ENCODE measurements at places on chromosomes 1 and 21.

DNA sequence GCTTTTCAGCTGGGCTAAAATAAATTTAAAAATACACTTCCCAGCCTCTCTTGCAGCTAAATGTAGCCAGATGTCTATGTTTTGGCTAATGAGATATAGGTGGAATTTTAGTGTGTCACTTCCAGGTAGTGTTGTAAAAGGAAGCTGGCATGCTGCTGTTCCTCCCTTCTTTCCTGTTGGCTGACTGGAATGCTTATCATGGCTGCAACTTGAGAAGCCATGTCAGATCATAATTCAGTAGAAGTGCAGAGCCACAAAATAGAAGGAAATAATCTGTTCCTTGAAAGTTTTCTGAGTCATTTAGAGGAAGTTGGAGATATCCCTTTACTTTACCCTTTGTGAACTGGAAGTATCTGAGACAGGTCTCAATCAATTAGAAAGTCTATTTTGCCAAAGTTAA lies 10.9 kb upstream of the RBM15 start:
- no peak for DNase-seq

DNA sequence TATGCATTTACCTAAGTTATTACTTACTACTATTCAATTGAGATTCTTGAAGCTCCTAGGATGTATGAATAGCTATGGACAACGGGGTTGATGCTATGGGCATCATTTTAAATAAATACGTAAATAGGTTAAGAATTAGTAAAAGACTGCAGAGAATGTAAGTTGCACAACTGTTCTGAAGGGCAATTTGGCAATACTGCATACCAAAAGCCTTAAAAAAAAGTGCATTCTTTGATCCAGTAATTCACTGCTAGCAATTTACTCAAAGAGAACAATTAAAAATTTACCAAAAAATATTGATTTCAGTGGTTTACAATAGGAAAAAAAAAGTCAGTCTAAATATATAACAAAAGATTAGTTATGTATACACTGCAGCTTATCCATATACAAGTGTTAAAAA lies 3.5 kb downstream of the ARPC5 start:
- no peak for DNase-seq

GRCh38 chr1:97077221-97077620 lies 355.6 kb downstream of the PTBP2 start:
- DNase-seq = no peak

- no peak for DNase-seq
Observed at GRCh38 chr1:50644447-50645105, 221.3 kb upstream of the DMRTA2 start.

GRCh38 chr1:108041360-108042142 lies 76.6 kb upstream of the VAV3 start:
- peak; percentile 13 for DNase-seq

DNA sequence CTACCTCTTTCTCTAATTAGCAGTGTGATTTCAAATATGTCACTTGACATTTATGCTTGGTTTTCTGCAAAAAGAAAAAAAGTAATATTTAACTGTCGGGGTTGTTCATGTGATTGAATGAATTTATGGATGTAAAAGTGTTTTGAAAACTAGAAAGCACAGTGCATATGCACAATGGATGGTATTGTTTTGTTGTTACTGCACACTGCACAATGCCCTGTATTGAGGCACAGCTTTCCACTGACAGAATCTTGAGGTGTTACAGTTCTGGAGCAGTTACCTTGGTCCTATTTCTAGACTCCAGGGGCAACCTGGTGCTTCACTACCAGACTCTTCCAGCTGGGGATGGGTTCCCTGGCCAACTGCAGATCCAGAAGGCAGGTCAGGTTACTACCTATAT lies 116.8 kb upstream of the L1TD1 start:
- no peak for DNase-seq

DNA sequence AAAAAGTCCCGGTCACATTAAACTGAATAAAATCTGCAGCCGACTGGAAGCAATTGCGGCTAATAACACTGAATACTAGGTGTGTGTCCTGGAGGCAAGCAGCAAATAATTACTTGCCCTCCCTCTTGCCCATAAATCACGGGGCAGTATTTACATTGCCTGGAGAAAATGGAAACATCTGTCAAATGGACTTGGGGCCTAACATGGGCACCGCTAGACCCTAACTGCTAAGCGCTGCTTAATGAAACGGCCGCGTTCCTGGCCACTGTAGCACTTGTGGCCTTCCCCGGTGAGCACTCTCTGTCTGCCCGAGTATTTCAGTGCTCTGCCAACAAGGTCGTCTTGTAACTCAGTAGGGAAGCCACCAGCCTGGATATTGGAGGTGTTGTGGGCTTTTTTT lies 23.9 kb upstream of the KNCN start:
- DNase-seq = no peak

- no peak for DNase-seq
Observed at GRCh38 chr1:57109247-57109646, 143.4 kb upstream of the C8B start.

- DNase-seq = no peak
Observed at GRCh38 chr1:31834501-31834900, 18.7 kb upstream of the SPOCD1 start.

DNA sequence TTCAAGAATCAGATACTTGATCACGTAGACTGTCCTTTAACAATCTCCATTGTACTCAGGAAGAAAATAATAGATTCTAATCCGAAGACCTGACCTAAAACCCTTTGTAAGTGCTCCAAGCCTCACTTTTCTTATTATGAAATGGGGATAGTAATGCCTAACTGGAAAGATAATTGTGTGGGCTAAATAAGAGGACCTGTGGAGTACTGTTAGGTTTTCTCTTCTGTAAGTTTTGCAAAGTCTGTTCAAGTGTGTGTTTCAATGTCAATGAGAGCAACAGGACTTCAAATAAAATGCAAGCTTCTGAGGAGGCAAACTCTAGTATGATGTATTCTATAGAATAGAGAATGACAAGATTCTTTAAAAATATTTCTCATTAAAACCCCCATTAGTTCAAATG lies 348.6 kb downstream of the USP25 start:
- no peak for DNase-seq

- no peak for DNase-seq
Observed at GRCh38 chr1:201742476-201742875, 86.5 kb upstream of the IPO9 start.

GRCh38 chr1:242447689-242448088 lies 76.8 kb downstream of the PLD5 start:
- DNase-seq = no peak

- DNase-seq = no peak
Observed at GRCh38 chr1:14424325-14425002, 174.0 kb upstream of the KAZN start.

GRCh38 chr21:19508442-19508841 lies 1104.9 kb upstream of the TMPRSS15 start:
- DNase-seq = no peak

DNA sequence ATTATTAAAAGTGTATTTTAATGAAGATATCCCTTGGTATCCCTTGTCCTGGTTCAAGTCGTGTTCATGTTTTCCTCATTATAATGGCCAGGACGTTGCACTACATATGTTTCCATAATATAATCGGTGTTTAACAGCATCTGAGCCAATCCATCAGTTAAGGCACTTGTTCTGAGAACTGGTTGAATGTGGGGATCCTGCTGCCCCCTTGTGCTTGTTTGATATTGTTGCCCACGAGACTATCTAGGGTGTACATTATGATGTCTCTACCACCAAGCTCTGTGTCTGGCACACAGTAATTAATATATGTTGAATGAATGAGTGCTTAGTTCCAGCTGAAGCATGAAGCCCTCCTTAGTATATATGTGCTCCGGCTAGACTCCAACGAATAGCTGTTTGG lies 193.0 kb downstream of the CACNA1E start:
- DNase-seq = peak; percentile 6

DNA sequence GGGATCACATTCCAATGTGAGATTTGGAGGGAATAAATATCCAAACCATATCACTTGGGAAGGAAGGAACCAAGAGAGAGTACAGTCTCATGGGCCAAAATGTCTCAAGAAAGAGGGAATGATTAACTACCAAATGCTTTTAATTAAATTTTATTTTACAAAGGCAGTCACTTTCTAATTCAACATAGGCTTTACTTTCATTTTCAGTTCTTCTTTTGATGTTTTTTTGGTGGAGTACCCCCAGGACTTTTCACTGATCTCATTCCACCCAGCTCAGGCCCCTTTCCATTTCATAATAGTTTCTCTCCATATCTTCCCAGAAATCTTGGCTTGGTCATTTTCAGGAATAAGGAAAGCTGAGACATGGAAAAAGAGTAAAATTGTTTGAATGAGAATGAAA lies 5.1 kb upstream of the SLAMF7 start:
- no peak for DNase-seq

DNA sequence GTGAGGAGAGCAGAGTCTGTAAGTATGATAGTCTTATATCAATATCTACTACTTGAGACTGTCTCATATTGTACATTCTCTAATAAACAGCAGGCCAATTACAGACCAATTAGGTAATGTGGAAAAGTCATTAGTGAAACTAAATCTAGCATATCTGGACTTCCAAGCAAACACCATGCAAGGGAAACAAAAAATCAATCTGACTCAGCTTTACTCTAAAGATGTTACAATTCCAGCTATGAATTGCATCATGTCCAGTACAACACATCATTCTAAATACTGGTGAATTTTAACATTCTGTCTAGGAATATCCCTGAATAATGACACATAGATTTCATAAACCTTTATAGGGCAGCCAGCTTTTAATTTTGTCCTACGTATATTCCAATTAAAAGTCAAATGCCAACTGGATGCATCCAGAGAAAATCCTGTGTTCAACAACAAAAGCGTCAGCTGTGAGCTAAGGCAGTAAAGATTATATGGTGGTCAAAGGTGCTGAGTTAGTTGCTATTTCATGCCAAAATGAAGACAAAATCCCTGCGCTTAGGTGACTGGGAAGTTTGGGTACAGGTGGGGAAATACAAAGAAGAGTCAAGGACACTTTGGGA lies 159.3 kb downstream of the TTLL7 start:
- DNase-seq = no peak

DNA sequence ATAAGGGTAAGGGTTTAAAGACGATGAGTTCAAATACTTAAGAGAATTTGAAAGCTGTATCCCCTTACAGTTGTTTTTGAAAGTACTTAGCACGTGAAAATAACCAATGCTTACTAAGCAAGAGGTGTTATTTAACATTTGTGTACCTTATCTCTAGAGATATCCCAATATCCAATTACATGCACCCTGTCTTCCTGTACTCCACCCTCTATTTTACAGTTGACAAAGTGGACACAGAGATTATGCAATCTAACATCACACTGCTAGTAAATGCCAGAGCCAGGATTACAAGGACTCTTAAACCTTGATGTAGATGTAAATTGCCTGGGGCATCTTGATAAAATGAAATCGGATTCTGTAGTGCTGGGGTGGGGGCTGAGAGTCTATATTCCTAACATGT lies 72.0 kb downstream of the GDAP2 start:
- DNase-seq = no peak

- DNase-seq = no peak
Observed at GRCh38 chr1:25624156-25624555, 7.6 kb downstream of the MAN1C1 start.

GRCh38 chr1:224505454-224506093 lies 71.0 kb upstream of the WDR26 start:
- DNase-seq = no peak

DNA sequence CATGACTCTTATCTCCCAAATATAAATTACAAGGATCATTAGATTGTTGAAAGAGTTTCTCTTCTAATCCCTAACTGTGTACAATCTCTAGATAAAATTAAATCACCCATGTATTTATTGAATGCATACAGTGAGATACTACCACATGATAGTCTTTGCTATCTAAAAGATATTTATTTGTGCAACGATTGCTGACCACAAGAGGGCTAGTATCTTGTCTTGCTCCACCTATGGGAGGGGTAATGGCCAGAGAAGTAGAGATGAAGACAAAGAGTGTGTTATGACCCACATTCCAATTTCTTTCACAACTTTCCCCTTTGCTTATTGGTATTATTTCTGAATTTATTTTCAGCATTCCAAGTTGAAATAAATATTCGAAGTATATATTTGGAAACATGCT lies 13.7 kb downstream of the PYHIN1 start:
- no peak for DNase-seq
